ENCODE measurements at places on chromosomes 5 and 9. TPM values are rescaled to one million over a fixed set of nuclear protein-coding genes. Genes with fewer than 3 reads are reported as not detected.

DNA sequence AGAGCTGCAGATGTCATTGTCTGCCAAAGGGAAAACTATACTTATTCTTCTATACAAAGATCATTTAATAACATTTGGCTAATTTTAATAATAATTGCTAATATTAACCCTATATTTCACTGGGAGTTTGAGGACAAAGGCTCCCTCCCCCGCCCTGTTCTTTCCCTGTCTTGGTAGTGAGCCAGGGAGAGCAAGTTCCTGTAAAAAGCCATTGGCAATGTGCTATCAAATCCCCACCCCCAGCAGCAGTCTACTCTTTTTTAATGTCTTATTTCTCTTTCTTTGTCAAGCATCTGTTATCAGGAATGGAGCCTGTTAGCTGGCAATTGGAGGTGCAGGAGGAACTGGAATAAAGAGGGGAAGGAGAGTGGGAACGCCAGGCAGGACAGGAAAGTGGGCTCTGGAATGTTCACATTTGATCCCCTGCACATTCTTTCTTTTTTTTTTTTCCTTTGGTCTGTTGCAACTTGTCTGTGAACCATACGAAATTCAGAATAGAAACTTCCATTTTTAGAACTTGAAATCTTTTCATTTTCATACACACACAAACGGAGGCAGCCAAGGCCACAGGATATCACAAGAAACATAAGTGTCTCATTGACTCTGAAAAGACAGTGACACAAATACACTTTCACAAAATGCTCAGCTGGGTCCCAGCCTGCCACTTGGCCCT lies 664.8 kb upstream of the ZNF608 start:
- peak; percentile 33 for DNase-seq

Gene NIM1K
- not detected for total RNA-seq

- peak; percentile 94 for DNase-seq
Measured at GRCh38 chr9:137611623-137612609, 6.4 kb downstream of the ARRDC1 start.

- DNase-seq = no peak
Measured at GRCh38 chr9:4829969-4830368, 37.2 kb downstream of the RCL1 start.

Gene LCN6
- 2.9 TPM for total RNA-seq

Gene STPG3
- not detected for total RNA-seq

DNA sequence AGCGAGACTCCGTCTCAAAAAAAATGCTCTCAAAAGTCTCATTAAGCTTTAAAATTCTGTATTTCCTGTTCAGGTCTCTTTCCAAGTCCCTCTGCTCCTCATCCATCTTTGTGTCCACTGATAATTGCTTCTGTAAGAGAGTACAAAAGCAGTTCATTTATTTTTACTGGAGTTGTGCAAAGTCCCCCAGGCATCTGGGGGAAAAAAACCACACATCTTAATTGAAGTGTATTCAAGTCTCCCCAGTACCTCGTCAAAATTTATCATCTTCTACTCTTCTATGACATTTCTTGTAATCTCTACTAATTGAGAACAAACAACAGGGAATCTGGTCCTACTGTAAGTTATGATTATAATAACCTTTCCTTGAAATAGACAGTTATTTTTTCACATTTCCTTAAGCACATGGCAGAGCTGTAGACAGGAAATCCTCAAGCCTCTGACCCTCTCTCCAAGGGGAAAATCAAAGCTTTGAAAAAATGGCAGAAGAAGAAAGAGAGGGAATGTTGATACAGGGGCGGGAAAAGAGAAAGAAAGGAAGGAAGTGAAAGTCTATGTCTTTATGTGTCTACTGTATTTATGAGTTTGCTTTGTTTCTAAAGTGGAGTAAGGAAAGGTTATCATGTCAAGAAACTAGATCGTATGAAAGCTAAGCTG lies 51.5 kb downstream of the RAI14 start:
- DNase-seq = no peak

GRCh38 chr5:9468060-9468388 lies 77.9 kb downstream of the SEMA5A start:
- DNase-seq = no peak

Gene MCTP1
- 8.6 TPM for total RNA-seq

Gene CTSL
- total RNA-seq = 108 TPM

Gene PDZD2
- total RNA-seq = 2.0 TPM

- DNase-seq = no peak
Measured at GRCh38 chr5:105931881-105932421, 1738.8 kb downstream of the EFNA5 start.

DNA sequence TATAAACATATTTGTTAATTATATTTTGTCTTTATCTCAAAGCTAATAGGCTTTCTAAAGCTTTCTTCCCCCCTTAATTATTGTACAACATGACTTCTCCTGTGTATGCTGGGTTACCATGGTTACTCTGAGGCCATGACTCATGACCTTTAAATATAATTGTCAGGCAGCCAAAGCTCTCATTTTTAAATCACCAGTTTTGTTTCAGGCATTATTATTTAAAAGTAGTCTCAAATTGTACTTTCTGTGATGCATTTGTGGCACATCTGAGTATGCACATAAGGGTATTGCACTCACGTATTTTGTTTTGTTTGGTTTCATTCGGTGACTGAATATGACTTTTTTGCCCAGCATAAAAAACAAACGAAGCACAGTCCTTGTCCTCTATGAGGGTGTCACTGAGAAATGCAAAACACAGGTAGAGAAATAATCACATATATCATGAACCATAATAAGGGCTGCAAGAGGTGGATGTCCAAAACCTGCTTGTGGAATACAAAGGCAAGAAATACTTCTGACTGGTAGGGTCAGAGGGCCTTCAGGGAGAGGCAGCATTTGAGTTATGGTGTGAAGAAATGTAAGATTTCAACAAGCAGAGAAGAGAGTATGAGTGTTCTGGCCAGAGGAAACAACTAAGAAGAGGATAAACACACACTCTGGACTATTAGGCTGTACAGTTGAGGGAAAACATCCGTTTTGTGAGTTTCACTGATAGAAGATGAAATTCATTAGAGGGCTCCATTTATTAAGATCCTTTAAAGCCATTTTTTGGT lies 2.1 kb downstream of the CCDC192 start:
- no peak for DNase-seq

DNA sequence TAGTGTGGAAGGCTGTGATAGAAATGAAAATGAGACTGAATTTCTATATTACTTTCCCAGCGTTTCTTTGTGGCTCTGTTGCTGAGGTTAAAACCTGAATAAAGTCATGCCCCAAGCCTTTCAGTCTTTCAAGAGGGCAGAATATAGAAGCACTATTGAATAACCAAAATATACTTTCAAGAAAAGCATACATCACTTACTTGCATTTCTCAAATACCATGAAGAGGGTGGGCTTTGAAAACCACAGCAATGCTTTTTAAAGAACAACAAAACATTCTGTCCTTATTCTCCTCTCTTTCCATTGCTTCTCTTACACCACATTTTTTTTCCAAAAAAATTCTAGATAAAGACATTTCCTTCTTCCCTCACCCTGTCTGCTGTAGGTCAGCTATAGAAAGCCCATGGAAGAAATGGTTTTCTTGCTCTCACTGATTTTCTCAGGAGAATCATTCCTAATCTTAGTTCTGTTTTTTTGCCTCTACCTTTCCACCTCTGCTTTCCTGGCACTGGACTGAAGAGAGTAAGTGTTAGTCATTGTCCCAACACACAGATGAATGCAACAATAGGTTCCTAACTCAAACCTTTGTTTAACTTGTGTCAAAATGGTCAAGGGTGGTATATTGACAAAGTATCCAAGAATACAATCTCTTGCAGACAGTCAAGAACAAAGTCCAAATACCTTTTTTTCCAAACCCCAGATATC lies 51.6 kb downstream of the NUDT12 start:
- no peak for DNase-seq

DNA sequence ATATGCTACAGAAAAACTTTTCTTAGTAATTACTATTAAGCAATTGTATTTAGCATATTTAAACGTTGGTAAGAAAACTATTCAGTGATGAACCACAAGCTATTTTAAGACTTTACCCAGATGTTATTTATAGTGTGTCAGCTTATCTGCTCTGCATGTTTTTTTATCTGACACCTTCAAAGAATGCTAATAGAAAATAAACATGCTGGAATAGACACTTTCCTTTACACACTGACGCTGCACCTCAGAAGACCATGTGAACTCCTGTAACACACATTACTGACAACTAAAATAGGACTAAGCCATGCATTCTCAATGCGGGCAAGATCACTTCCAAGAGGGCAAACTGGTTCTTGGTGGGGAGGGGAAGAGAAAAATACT lies 38.3 kb downstream of the FNIP1 start:
- DNase-seq = no peak

DNA sequence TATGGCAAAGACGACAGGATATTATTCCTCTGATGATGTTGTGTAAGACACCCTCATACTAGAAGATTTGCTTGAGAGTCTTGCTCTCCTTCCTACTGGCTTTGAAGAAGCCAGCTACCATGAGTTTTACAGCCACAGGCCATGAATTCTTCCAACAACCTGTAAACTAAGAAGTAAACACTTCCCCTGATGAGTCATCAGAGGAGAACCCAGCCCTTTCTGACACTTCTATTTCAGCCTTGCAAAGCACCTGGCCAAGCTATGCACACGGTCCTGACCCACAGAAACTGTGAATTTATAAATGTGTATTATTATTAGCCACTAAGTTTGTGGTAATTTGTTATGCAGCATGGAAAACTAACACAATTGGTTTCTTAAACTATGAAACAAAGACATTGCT lies 288.8 kb upstream of the ADAMTSL1 start:
- DNase-seq = peak; percentile 17

DNA sequence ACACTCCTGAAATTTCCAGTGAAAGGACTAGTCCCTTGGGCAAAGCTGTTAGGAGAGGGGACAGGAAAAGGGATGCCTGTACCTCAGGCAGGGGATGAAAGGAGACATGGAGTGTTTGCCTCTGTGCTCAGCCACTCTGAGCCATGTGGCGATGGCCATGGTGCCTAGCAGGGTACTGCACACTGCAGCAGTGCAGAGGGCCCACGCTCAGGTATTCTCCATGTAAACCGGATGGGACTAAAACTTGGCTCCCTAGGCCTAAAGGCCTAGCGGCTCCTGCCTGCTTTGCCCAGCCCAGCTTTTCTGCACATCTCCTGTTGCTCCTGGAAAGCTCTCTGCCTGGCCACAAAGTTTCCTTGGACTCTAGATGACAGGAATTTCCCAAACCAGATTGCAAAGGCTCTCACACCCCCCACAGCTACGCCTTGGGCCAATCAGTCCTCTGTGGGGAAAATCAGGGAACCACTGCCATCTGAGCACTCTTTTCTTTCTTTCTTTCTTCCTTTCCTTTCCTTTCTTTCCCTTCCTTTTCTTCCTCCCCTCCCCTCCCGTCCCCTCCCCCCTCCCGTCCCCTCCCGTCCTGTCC lies 44.3 kb downstream of the HABP4 start:
- DNase-seq = no peak

- peak; percentile 70 for DNase-seq
Measured at GRCh38 chr5:4879693-4880303, 260.3 kb upstream of the ADAMTS16 start.

DNA sequence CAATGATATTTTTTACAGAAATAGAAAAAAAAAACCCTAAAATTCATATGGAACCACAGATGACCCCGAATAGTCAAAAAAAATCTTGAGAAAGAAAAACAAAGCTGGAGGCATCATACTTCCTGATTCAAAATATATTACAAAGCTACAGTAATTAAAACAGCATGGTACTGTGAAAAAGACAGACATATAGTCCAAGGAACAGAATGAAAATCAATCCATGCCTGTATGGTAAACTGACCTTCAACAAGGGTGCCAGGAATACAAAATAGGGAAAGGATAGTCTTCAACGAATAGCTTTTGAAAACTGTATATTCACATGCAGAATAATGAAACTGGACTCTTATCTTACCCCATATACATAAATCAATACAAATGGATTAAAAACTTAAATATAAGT lies 307.5 kb downstream of the MCTP1 start:
- no peak for DNase-seq

Gene TBC1D2
- total RNA-seq = 71.8 TPM

Gene PFN3
- not detected for total RNA-seq

GRCh38 chr9:68560071-68560844 lies 19.6 kb upstream of the TMEM252 start:
- DNase-seq = peak; percentile 63

Gene NAIF1
- total RNA-seq = 23.2 TPM

GRCh38 chr5:173688703-173689102 lies 72.3 kb upstream of the BOD1 start:
- DNase-seq = no peak

GRCh38 chr5:36744773-36745589 lies 131.6 kb upstream of the NIPBL start:
- peak; percentile 93 for DNase-seq

- DNase-seq = no peak
Measured at GRCh38 chr9:114221706-114222465, 66.5 kb downstream of the COL27A1 start.

GRCh38 chr5:141662028-141662427 lies 10.8 kb upstream of the FCHSD1 start:
- no peak for DNase-seq

DNA sequence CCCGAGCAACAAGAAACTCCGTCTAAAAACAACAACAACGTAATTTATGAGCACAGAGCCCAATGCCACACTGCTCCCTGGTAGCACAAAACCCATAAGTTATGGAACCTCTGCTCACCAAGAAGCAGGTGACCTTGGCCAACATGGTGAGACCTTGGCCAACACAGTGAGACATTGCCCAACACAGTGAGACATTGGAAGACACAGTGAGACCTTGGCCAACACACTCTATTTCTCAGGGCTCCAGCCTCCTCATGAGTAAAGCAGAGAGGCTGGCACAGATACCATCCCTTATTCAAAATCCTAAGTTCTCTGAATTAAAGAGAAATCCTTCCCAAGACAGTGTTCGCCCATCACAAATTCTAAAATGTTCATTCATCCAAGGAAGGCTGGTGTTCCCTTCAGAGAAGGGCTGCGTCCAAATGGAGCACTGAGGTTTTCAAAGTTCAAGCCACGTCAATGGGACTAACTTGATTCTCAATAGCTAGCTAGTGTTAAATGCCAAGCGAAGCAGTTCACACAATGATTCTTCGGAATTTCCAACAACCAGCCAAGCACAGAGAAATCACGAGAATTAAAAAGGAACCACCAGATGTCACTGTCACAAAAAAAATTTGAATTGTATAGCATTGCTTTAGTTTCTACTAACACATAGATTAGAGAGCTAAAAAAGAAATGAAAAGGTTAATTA lies 29.5 kb downstream of the TTC39B start:
- no peak for DNase-seq

Gene PCDHB2
- total RNA-seq = 1.9 TPM

GRCh38 chr9:136023410-136024225 lies 62.4 kb upstream of the UBAC1 start:
- DNase-seq = no peak

DNA sequence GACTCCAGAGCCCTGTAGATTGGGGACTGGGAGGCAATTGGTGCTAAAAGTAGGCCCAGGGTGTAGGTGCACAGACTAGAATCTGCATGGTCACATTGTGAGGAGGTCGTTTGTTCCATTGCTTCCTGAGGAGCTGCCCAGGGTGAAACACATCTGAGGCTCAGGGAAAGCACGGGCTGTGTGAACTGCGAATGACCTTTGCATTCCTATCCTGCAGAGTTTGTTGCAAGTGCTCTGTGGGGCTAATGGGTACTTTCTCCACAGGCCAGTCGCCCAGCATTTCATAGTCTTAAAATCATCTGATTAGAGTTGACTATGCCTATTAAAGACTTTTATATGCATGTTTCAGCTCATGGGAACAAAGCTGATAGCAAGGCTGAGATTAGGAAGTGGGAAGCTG lies 14.4 kb upstream of the SLC46A2 start:
- DNase-seq = no peak

Gene SPINK6
- total RNA-seq = not detected

- DNase-seq = peak; percentile 82
Measured at GRCh38 chr9:38687389-38687842, 32.5 kb downstream of the FAM240B start.

GRCh38 chr9:1046639-1047572 lies 3.3 kb upstream of the DMRT2 start:
- no peak for DNase-seq

Gene FYB1
- total RNA-seq = 9.4 TPM
